Hepatocyte (in vitro differentiated cells): ENCODE measurements at places on chromosomes 1 and 21. TPM values are rescaled to one million over a fixed set of nuclear protein-coding genes. Genes with fewer than 3 reads are reported as not detected.

The ZNF593OS gene
- 0.10 TPM in 1 of 2 replicates, not detected in the other for total RNA-seq

The MRPS21 gene
- 41.9 and 43.1 TPM in 2 replicates for total RNA-seq

The EDARADD gene
- total RNA-seq, result 2.4 and 4.5 TPM in 2 replicates

The CDC73 gene
- total RNA-seq, result 32.4 and 34.4 TPM in 2 replicates

The SLC6A17 gene
- total RNA-seq, result 0.04 and 0.63 TPM in 2 replicates

The RBBP4 gene
- total RNA-seq, result 139 and 147 TPM in 2 replicates

The CCDC27 gene
- total RNA-seq, result 0.17 and 0.72 TPM in 2 replicates

DNA sequence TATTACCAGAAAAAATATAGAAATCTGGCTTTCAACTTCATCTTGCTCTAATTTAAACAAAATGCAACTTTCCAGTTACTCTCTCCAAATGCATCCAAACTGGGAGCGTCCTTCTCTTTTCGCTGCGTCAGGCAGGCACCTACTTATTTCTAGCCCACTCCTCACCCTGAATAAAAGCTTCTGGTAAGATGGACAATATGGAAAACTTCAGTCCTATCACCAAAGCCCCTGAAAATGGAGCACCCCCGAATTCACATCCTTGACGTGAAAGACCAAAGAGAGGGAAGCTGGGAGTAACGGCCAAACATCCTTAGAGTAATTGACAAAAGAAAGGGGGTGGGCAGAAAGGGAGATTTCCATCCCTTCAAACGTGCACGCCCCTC, 5.5 kb upstream of the PROX1 start:
- no peak overlapping the region for H3K27ac ChIP-seq
- peaks cover 94% of the 10 kb centered on the region for H3K27me3 ChIP-seq
- no peaks in the 10 kb centered on the region for H3K36me3 ChIP-seq
- no peak overlapping the region for H3K4me3 ChIP-seq
- no peak for DNase-seq

GRCh38 chr21:23858878-23859277, 1748.4 kb downstream of the MRPL39 start:
- H3K4me3 ChIP-seq, result no peak overlapping the region
- DNase-seq, result no peak
- H3K4me1 ChIP-seq, result no peaks in the 10 kb centered on the region
- no peak overlapping the region for H3K27ac ChIP-seq
- no peaks in the 10 kb centered on the region for H3K36me3 ChIP-seq

GRCh38 chr1:211628417-211628816, 47.0 kb downstream of the NEK2 start:
- no peak overlapping the region for H3K4me3 ChIP-seq
- DNase-seq, result no peak
- H3K36me3 ChIP-seq, result no peaks in the 10 kb centered on the region
- H3K27ac ChIP-seq, result no peak overlapping the region
- H3K4me1 ChIP-seq, result peaks cover 23% of the 10 kb centered on the region

- no peak overlapping the region for H3K4me3 ChIP-seq
- H3K36me3 ChIP-seq, result no peaks in the 10 kb centered on the region
- no peaks in the 10 kb centered on the region for H3K27me3 ChIP-seq
- peaks cover 6% of the 10 kb centered on the region for H3K4me1 ChIP-seq
Measured at GRCh38 chr1:15065291-15065690, 88.3 kb upstream of the TMEM51 start.

GRCh38 chr1:30195424-30196134, 527.8 kb downstream of the MATN1 start:
- H3K36me3 ChIP-seq, result no peaks in the 10 kb centered on the region
- no peak for DNase-seq
- peaks cover 2% of the 10 kb centered on the region for H3K27me3 ChIP-seq
- H3K27ac ChIP-seq, result no peak overlapping the region
- peaks cover 4% of the 10 kb centered on the region for H3K4me1 ChIP-seq
- no peak overlapping the region for H3K4me3 ChIP-seq

GRCh38 chr1:2282556-2283270, 54.6 kb downstream of the SKI start:
- no peak overlapping the region for H3K27ac ChIP-seq
- H3K4me1 ChIP-seq, result peaks cover 27% of the 10 kb centered on the region
- H3K36me3 ChIP-seq, result no peaks in the 10 kb centered on the region
- H3K4me3 ChIP-seq, result no peak overlapping the region

GRCh38 chr1:225827076-225827475, 17.2 kb downstream of the EPHX1 start:
- peaks cover 19% of the 10 kb centered on the region for H3K4me1 ChIP-seq
- no peaks in the 10 kb centered on the region for H3K36me3 ChIP-seq
- no peaks in the 10 kb centered on the region for H3K27me3 ChIP-seq
- no peak overlapping the region for H3K4me3 ChIP-seq

GRCh38 chr1:167122568-167122967, 28.7 kb downstream of the STYXL2 start:
- no peaks in the 10 kb centered on the region for H3K4me1 ChIP-seq
- H3K27ac ChIP-seq, result no peak overlapping the region
- H3K36me3 ChIP-seq, result no peaks in the 10 kb centered on the region
- no peak for DNase-seq
- no peaks in the 10 kb centered on the region for H3K27me3 ChIP-seq

DNA sequence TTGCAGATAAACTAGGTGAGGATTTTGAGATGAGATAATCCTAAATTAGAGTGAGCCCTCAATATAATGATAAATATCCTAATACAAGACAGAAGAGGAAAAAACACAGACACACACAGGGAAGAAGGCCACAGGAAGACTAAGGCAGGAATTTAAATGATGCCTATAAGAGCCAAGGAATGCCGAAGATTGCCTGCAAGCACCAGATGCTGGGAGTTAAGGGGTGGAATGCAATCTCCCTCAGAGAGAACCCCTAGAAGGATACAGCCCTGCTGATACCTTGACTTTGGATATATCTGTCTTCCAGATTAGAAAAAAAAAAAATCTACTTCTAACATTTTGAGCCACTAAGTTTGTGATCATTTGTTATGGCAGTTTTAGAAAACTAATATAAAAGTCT, 299.7 kb upstream of the PRMT6 start:
- H3K4me3 ChIP-seq, result no peak overlapping the region
- H3K27ac ChIP-seq, result no peak overlapping the region
- H3K36me3 ChIP-seq, result no peaks in the 10 kb centered on the region
- no peaks in the 10 kb centered on the region for H3K4me1 ChIP-seq
- H3K27me3 ChIP-seq, result no peaks in the 10 kb centered on the region
